ENCODE measurements at places on chromosomes 11 and 22. TPM values are rescaled to one million over a fixed set of nuclear protein-coding genes. Genes with fewer than 3 reads are reported as not detected.

The GUCY1A2 gene
- not detected for total RNA-seq

The FLRT1 gene
- 0.36 TPM for total RNA-seq

The ADORA2A gene
- 33.0 TPM for total RNA-seq

The ASPHD2 gene
- total RNA-seq: 9.2 TPM

The FBXO7 gene
- 79.5 TPM for total RNA-seq

DNA sequence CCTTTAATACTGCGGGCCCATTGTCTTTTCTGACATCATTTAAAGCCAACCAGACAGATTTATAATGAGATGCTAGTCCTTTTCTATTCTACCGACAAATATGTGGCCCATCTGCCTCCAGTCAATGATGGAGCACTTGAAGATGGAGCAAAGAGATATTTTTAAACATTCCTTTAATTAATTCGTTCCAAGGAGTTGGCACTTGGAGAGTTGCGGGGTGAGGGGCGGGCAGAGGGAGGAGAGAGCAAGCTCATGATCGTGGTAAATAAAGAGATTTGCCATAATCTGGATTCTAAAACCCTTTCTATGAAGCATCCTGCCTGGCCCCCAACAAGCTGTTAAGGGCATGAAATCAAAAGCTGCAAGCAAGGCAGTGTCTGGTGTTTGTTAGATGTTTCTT lies 5.0 kb downstream of the SLC1A2 start:
- no peaks in the 10 kb centered on the region for H3K36me3 ChIP-seq
- H3K4me1 ChIP-seq: peaks cover 6% of the 10 kb centered on the region
- H3K27ac ChIP-seq: no peak overlapping the region
- DNase-seq: no peak
- peaks cover 52% of the 10 kb centered on the region for H3K27me3 ChIP-seq

GRCh38 chr22:48261706-48262105 lies 1499.3 kb downstream of the TBC1D22A start:
- peaks cover 1% of the 10 kb centered on the region for H3K27me3 ChIP-seq
- H3K4me1 ChIP-seq: no peaks in the 10 kb centered on the region
- H3K27ac ChIP-seq: no peak overlapping the region
- no peak for DNase-seq

- H3K27ac ChIP-seq: peak overlapping the region; percentile 99
- H3K36me3 ChIP-seq: peaks cover 29% of the 10 kb centered on the region
- peak; percentile 74 for DNase-seq
Measured at GRCh38 chr22:31490496-31490925, 869 bp upstream of the EIF4ENIF1 start.

DNA sequence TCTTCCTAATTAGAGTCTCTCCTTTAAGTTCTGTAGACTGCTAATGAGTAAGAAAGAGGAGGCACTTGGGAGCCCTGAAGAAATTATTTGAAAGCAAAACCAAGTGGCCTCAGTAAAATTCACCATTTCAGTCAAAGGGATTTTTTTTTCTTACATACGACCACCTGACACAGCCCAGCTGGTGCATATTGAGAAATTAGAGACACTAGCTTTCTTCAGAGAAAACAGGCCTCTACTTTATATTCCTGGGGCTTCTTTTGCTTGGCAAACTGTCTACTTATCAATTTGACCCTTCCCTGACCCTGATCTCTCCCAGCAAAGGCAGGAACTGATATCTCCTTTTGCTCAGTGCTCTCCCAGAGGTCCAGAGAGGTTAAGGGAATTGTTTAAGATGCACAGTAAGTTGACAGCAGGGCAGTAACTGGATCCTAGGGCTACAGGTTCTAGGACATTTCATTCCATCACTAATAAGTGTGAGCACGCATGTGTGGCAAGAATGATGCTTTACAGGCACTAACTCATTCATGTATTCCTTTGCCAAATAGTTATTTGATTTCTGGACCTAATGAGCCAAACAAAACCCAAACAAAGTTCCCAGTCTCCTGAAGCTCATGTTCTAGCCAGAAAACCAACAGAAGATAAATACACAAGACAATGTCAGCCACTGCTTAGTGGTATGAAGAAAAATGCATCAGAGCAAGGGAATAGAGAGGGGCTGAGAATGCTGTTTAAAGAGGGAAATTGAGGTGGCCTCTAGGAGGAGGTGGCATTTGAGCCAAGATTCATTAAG lies 467.6 kb downstream of the SOX6 start:
- no peak overlapping the region for H3K27ac ChIP-seq
- no peak for DNase-seq
- no peaks in the 10 kb centered on the region for H3K36me3 ChIP-seq
- H3K27me3 ChIP-seq: no peaks in the 10 kb centered on the region

- no peak overlapping the region for H3K27ac ChIP-seq
- H3K27me3 ChIP-seq: no peaks in the 10 kb centered on the region
- H3K4me3 ChIP-seq: peak overlapping the region; percentile 13
- DNase-seq: no peak
- H3K4me1 ChIP-seq: peaks cover 33% of the 10 kb centered on the region
Measured at GRCh38 chr22:30276039-30276438, 9.4 kb upstream of the OSM start.

DNA sequence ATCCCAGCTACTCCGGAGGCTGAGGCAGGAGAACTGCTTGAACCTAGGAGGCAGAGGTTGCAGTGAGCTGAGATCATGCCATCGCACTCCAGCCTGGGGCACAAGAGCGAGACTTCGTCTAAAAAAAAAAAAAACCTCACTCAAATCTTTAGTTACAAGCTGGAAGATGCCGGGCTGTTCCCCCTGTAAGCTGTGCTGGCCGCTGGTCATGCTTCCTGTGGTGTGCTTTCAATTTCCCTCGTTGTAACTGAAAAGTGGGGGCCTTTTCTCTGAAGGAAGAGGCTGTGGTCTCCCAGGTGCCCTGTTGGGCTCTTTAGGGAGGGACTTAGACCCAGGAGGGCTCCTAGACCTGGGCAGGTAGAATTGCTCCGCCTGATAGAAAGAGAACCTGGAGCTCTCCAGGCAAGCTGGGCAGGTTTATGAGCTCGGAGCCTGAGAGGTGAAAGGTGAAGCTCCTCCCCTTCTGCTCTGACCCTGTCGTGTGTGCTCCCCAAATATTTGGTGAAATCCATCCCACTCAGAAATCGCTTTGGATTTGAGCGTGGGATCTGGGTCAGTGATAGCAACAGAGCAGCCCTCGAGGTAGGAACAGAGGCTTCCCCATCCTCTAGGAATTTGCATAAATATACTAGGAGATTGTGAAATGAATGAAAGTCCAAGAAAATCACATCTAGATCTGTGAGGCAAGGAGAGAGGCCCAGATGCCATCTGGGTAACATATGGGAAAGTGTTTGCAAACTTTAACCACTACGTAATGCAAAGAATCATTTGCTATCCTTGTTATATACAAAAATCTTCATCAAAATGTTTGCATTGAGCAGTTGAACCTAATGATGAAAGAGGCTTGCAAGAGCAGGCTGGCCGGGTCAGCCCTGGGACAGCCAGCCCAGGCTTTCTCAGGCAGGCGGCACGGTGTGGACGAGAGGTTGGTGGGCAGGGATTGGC lies 154.3 kb downstream of the FBXO7 start:
- no peak overlapping the region for H3K27ac ChIP-seq
- H3K4me3 ChIP-seq: no peak overlapping the region
- H3K36me3 ChIP-seq: no peaks in the 10 kb centered on the region
- H3K27me3 ChIP-seq: peaks cover 11% of the 10 kb centered on the region
- DNase-seq: no peak
- H3K4me1 ChIP-seq: peaks cover 10% of the 10 kb centered on the region

GRCh38 chr11:29227811-29228210 lies 789.0 kb downstream of the KCNA4 start:
- H3K27ac ChIP-seq: no peak overlapping the region
- no peaks in the 10 kb centered on the region for H3K4me1 ChIP-seq
- no peaks in the 10 kb centered on the region for H3K27me3 ChIP-seq
- no peak overlapping the region for H3K4me3 ChIP-seq

- peaks cover 51% of the 10 kb centered on the region for H3K27me3 ChIP-seq
- H3K4me3 ChIP-seq: no peak overlapping the region
- no peaks in the 10 kb centered on the region for H3K4me1 ChIP-seq
- no peak for DNase-seq
- H3K36me3 ChIP-seq: no peaks in the 10 kb centered on the region
Measured at GRCh38 chr11:33910958-33911339, 19.1 kb upstream of the LMO2 start.

Data from activated CD4-positive, alpha-beta memory T cell treated with anti-CD3 and anti-CD28 coated beads for 36 hours (primary cell).